ENCODE measurements at places on chromosomes 13 and 19. TPM values are rescaled to one million over a fixed set of nuclear protein-coding genes. Genes with fewer than 3 reads are reported as not detected.

Gene CATSPERD
- not detected for polyA plus RNA-seq

Gene SPART
- polyA plus RNA-seq = 55.0 TPM

Gene LILRB1
- 2.0 TPM for polyA plus RNA-seq

Gene F7
- 1.0 TPM for polyA plus RNA-seq

Gene CYSLTR2
- polyA plus RNA-seq = 0.12 TPM

Gene MCF2L
- polyA plus RNA-seq = 23.3 TPM

Gene KLHL1
- polyA plus RNA-seq = not detected

Gene ZNF304
- 9.5 TPM for polyA plus RNA-seq

GRCh38 chr13:70107498-70108281 is at the start of gene ATXN8OS:
TSS of gene ATXN8OS (plus strand) at chr13:70107826.
- DNase-seq = no peak

DNA sequence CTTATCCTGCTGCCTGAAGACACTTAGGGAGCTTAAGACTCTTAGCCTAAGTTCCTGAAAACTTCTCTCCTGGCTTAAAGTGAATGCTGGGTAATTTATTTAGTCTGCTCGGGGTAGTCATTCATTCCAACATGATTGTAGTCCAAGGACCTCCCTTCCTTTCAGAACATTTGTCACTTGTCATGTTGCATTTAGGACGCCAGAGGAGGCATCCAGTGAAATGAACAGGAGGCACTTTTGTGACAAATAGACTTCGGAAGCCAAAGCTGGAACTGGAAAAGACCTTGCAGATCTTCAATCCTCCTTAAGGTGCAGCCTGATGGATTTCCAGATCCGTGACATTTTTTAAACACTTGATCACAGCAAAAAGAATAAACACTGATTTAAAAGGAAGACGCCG is 95.1 kb downstream of the DNAJC15 start:
- DNase-seq = no peak

DNA sequence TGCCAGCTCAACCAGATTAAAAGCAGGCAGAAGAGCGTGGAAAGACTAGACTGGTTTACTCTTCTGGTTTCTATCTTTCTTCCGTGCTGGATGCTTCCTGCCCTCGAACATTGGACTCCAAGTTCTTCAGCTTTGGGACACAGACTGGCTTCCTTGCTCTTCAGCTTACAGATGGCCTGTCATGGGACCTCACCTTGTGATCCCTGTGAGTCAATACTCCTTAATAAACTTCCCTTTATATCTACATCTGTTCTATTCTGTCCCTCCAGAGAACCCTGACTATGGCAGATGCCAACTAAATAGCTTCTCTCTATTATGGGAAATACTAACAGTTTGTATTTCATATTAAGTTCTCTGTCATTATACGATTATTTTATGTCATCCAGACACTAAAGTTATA is 609.1 kb downstream of the LMO7 start:
- peak; percentile 29 for DNase-seq

- DNase-seq = no peak
Measured at GRCh38 chr13:97125810-97126738, 96.1 kb upstream of the MBNL2 start.

- DNase-seq = no peak
Measured at GRCh38 chr13:38697628-38698333, 10.9 kb downstream of the FREM2 start.

GRCh38 chr13:33164331-33164730 is 121.2 kb downstream of the STARD13 start:
- DNase-seq = no peak

GRCh38 chr13:30373727-30374126 is 48.6 kb upstream of the UBE2L5 start:
- no peak for DNase-seq

DNA sequence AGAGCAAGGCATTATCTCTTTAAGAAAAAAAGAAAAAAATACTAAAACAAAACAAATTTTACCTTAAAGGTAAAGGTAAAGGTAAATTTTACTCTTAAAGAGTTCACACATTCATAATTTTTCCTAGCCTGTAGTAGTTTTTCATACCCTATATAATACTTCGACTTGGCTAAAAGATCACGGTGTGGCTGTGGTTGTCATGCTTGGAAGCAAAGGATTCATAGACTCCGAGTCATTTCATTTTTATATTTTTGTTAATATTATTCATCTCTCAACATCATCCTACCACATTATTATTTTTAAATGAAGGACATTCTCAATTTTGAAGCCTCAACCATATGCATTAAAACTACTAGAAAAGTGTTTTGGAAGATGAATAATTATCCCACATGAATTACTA is 52.7 kb downstream of the PIBF1 start:
- DNase-seq = no peak

DNA sequence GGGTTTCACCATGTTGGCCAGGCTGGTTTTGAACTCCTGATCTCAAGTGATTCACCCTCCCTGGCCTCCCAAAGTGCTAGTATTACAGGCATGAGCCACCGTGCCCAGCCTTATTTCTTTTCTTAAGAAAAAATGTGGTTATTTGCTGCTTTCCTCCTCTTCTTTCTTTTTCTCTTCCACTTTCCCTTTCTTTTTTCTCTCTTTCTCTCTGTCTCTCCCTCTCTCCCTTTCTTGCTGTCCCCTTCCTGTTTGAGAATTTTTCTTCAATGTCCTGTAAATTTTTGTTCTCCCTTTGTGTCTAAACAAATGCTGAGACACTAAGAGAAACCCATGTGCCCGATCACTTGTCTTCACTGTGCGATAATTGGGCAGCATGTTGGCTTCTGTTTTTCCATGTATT is 2.2 kb downstream of the LEUTX start:
- DNase-seq = no peak

DNA sequence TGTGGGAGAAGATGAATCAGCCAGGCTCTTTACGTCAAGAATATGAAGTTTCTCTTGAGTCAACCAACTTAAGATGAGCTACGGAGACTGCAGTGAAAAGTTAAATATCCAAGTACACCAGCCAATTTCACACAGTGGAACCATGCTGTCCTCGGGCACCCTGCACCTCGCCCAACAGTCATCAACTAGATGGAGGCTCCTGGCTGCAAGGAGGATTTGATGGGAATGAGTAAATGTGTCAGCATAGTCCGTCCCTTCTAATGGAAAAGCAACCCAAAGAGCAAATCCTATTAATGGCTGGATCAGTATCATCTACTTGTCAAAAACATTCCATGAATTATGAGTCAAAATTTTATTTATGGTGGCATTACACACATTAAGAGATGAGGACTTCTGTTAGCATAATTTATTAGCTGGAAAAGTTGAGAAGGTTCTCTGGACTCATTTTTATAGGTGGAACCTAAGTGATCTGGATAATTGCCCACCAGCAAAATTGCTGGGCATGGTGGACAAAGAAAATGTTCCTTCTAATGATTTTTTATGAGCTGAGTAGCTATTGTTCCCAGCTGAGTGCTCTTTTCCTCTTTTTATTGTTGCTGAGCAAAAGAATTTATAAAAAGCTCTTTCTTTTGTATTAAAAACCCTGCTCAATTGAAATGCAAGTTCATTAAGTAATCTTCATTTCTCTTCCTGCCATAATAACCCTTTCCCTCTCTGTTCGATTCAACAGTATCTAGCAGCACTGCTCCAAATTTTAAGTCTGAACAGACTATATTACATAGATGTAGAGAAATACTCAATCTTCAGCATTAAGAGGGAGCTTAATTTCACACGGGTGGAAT is 88.4 kb downstream of the DNAJC15 start:
- DNase-seq = no peak

DNA sequence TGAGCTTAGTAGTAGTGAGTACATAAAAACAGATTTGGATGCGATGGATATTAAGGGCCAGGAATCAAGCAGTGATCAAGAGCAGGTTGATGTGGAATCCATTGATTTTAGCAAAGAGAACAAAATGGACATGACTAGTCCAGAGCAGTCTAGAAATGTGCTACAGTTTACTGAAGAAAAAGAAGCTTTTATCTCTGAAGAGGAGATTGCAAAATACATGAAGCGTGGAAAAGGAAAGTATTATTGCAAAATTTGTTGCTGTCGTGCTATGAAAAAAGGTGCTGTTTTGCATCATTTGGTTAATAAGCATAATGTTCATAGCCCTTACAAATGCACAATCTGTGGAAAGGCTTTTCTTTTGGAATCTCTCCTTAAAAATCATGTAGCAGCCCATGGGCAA is 11.4 kb downstream of the CHAMP1 start:
- no peak for DNase-seq

DNA sequence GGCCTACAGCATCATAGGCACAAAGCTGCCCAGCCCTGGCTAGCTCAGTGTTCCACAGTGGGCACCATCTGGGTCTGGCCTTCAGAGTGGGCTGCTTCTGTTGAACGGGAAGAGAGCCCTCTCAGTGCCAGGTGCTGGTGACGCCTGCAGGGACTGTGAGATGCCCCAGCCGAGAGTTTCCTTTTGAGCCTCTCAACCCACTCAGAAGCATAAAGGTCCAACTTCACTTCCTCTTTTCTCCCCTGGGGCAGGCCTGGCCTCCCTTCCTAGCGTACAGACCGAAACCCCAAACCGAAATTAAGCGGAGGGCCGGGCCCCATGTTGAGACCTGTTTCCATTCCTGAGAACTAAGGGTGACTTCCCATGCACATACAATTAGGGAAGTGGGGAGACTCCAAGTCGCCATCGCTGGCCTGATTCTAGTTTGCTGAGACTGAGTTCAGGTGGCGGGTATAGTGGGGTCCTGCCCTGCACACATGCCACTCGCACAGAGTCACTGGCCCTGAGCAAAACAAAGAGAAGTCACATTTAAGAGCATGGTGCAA is 6.9 kb downstream of the RAB8A start:
- no peak for DNase-seq

GRCh38 chr13:62294244-62294643 is 878.6 kb upstream of the PCDH20 start:
- no peak for DNase-seq

DNA sequence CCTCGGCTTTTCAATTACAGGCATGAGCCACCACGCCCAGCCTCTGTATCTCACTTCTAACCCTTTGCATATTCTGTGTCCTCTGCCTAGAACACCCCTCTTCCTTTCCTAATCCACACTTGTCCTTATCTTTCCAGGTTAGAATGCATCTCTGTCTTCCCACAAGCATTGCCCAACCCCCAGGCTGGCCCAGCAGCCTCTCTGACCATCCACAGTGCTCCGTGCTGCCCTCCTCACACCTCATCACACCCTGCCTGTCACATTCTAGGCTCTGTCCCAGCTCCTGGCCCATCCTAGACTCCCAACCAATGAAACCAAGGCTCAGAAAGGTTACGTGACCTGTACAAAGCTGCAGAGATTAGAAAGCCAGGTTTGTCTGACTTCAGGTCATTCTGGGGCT is 11.3 kb downstream of the JAK3 start:
- no peak for DNase-seq

GRCh38 chr13:99392470-99393135 is 85.4 kb upstream of the GPR183 start:
- DNase-seq = no peak

DNA sequence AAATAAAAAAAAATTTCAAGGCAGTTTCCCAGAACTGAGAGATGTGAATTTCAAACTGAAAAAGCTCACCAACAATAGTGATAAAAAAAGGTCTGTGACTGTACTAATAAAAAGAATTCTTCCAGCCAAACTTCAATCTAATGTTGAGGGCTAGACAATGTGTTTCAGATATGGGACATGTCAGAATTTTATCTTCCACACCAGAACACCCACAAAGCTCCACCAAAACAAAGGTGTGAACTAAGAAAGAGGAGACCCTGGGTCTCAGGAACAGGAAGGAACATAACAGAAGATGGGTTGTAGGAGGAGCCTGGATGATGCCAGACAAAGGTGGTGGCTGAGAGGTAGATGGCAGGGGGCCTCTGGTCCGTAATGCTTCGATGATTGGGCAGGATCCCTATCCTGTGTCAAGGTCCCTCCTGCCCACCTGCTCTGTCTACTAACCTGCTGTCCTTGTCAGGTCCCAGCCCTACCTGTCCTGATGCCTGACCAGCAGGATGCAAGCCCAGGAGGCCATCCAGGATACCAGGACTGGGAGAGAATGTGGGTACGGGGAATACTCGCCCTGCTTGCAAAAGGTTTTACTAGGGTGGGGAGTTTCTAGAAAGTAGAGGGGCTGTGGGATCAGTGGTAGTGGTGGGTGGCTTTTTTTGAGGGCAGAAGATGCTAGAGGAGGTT is 4.5 kb downstream of the MZF1 start:
- DNase-seq = no peak

DNA sequence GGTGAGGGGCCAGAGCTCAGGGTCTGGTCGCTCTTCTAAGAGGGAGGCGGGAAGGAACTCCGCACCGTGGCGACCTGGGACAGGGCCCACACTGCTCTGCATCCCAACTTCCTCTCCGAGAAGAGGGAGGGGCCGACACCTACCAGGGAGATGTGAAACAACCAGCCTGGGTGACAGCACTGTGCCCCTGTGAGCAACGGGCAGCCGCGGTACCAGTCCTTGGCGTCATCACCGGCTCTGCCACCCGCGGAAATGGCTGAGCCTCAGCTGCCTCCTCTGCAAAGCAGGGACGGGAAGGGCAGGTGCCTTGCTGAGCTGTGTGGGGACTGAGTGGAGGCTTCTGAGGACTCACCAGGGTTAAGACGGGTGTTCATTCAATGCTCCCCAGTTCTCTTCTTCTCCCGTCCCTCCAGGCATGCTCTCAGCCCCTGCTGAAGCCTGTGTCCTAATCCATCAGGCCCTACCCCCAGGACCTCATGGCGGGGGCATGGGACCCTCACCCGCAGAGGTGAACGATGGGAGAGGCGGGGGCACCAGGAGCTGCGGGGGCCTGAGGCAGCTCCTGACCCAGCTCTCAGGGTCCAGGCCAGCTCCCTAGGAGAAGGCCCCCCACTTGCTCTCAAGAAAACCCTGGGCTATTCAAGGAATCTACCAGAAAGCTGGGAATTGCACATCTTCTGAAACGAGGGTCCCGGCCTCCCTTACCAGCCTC is 9.3 kb downstream of the ZNF787 start:
- no peak for DNase-seq

DNA sequence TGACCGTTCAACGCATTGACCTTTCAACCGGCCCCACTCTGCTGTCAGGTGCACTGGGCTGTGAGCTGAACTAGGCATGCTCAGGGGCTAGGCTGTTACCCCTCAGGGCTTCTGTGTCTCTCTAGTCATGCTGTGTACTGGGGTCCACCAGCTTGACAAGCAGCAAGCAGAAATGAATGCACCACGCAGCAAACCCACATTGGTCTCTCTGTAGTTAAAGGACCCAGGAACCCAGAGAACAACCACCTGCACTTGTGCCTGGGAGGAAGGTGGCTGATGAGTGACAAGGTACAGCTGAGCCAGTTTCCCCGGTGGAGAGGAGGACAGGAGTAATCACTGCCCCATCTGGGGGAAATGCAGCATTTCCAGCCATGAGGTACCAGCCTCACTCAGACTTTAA is 159.9 kb downstream of the USP12 start:
- no peak for DNase-seq

DNA sequence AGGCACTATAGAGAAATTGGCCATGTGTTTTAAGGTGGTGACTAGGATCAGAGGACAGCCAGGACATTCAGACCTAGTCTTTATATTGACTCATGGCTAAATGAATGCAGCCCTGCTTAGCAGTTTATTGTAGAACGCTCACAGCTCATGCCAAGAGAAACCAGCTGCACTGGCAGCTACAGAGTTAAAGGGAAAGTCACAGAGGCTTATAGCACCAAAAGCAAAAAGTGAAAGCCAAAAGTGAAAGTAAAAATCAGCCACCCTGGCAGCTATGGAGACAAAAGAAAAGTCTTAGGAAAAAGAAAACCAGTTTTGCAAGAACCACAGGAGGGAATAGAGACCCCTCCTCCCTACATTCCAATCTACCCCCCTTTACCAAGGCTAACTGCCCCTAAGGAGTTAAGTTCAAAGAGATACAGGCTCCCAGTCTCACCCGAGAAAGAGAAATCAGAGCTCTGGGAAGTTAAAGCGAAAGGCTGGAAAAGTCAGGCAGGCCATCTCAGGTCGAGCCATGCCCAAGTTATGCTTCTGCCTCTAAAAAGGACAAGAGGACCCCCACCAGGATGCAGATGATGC is 99.0 kb downstream of the ZNF429 start:
- DNase-seq = peak; percentile 58

Measured in hindlimb muscle (tissue), 1 donor.